ENCODE measurements at places on chromosomes 13 and 19. TPM values are rescaled to one million over a fixed set of nuclear protein-coding genes. Genes with fewer than 3 reads are reported as not detected.

Gene GARIN5A
- total RNA-seq = 5.2 TPM

Gene FLT1
- total RNA-seq = 49.8 TPM

Gene WDR87
- total RNA-seq = not detected

Gene CYP2S1
- 6.0 TPM for total RNA-seq

Gene S1PR4
- not detected for total RNA-seq

Gene PODNL1
- total RNA-seq = 8.9 TPM

Gene SOHLH2
- 0.78 TPM for total RNA-seq

Gene ZNF283
- 13.0 TPM for total RNA-seq

Gene DAND5
- total RNA-seq = 0.44 TPM

Gene TMEM205
- total RNA-seq = 43.1 TPM
